ENCODE measurements at places on chromosomes 16 and 17.

- DNase-seq, result no peak
Observed at GRCh38 chr17:33260638-33261037, 32.5 kb downstream of the ASIC2 start.

DNA sequence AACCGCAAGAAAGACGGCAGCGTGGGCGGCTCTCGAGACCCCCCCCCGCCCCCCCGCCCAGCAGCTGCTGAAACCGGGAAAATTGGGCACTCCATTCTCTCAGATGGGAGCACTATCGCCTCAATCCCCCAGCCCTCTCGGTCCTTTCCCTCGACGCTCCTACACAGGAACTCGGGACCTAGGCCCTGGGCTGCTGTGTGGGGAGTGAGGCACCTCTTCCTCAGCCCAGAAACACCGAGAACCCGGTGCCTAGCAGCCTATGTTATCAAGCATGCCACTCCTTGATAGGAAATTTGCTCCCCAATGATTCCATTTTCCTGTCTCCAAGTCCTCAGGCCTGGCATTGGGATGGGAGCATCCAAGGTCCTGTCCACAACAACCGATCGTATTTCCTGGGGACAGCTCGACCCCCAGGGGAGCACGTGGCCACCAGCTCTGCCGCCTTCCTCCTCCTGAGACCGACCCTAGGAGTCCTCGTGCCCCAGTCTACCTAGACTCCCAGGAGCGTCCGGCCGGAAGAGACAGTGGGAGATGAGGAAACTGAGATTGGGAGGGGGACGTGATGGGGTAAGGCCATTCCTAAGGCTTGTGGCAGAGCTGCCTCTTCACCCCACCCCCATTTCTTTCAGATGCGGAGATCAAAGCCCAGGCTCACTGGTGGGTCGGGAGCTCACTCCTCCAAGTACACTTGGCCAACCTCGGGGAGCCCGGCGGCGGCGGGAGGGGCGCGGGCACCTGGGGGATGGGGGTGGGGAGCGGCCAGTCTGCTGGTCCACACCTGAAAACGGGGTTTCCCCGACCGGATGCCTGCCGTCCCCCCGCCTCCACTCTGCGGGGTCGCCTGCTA, 17.5 kb upstream of the CBX8 start:
- DNase-seq, result no peak

- no peak for DNase-seq
Observed at GRCh38 chr16:2229632-2230250, 6.3 kb downstream of the E4F1 start.

GRCh38 chr17:48173191-48173984, 65.8 kb downstream of the SNX11 start:
- DNase-seq, result no peak

DNA sequence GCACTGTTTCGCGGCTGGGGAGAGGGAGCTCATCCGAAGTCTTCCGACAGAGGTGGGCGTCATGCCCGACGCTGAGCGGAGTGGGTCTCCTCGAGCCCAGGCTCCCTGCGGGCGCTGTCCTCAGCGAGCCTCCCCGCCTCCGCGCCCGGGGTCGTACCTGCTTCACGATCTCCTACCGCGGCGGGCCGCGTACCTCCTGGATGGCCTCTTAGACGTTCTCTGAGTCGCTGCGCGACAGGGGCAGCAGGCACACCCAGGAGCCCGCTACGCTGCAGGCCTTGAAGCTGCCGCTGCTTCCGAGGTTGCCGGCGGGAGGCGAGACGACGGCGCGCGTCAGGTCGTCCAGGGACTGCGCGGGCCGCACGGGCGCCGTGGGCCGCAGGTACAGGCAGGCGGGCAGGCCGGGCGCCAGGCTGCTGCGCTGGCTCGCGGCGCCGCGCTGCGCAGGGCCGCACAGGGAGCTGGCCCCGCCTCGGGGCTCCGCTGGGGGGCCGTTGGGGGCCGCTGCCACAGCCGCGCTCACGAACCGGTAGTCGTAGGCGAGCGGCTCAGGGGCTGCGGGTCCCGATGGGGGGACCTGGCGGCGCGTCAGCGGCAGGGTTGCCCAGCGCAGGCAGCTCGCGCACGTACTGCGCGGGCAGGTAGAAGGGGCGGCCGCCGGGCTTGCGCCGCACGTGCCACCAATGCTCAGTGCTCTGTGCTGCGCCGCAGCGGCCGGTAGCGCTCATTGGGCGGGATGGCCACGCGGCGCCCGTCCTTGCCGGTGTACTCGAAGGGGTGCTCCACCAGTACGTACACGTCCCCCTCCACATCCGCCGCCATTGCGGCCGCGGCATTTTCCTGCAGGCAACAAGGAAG, 116.4 kb upstream of the SMURF2 start:
- no peak for DNase-seq

DNA sequence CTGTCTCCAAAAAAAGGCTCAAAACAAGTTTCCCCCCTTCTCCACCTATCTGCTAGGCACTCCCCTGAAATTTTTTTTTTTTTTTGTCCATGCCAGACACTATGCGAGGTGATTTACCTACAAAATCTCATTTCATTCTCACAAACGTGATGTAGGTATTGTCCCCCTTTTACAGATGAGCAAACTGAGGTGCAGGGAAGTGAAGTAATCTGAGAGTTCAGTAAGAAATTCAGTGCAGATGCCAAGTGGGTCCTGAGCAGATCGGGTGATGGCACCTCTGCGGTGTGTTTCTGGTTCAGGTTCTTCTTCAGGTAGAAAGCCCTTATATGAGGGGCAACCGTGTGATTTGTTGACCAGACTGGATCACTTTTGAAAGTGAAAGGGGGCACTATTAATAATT, 9.7 kb downstream of the TBKBP1 start:
- DNase-seq, result no peak

GRCh38 chr16:19745286-19746010, 27.4 kb downstream of the IQCK start:
- no peak for DNase-seq

DNA sequence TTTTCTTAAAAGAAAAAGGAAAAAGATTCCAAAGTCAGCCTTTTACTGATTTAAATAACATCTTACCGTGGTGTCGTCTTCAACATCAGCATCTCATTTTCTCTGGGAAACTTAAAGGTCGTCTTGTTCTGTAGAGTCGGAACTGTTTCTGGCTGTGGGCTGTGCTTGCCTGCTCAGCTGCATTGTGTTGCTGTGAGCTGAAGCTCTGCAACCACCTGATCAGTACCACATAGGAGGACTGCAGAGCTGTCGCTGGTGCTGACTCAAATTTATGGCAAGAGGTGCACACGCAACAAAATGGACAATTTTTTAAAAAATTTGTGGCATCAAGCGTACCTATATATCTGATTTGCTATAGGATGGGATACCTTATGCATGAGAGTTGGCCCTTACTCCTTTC, at the start of gene OMG:
Gene OMG (minus strand): TSS at position 150 of the 400 bp plus-strand sequence. CDS start 908 bp downstream, outside the sequence.
- no peak for DNase-seq

- no peak for DNase-seq
Observed at GRCh38 chr16:89295915-89296314, 78.4 kb downstream of the ZNF778 start.

DNA sequence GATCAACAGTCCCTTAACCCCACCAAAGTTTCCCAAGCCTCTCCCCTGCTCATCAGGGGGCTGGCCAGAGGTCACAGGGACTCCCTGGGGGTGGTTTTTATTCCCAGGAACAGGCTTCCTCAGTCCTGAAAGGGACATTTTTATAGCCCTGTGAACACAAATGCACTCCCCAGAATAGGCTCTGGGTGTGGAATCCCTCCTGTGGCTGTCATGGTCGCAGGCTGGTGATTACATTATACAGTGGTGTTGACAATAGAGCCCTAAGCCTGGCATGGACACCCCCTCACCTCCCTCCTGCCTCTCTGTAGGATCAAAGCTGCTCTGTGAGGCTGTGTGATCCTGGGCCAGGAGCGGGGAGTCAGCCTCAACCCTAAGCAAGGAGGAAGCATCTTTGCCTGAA, 1.4 kb upstream of the CA4 start:
- DNase-seq, result no peak

DNA sequence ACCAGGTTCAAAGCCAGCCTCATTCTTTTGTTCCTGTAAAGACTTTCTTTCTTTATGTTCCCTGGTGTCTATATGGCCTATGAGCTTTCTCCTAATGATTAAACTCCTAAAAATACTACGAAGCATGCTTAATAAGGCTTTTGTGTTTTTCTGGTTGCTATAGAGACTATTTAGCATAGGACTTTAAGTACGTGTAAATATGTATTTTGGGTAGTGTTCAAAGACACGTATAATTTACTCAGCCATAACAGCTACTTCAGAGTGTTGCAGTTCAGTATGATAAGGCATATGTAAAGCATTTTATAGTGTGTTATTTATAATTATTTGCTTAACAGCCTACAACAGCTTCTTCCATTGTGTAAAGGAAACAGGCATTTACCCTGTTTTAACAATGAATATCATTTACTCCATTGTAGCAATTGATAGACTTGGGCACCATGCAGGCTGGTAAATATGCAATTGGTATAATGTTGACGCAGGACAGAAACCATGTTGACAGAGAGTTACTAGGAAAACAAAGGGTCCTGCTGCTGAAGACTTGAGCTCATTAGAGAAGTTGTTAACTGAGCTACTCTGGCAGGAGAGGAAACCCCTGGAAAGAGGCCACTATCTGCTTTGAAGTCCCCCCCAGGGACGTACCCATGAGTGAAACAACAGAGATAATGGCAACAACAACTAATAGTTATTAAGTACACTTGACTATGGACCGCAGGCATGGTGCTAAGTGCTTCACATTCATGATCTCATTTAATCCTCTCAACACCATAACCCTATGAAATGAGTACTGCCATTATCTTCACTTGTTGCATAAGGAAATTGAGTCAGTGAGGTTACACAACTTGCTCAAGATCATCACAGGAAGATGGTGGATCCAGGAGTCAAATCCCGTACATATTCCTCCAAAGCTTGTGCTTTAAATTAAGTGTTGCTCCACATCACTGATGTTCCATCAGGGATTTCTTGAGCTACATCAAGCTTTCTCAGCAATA, 342.2 kb upstream of the DYNLRB2 start:
- no peak for DNase-seq

- DNase-seq, result no peak
Observed at GRCh38 chr17:82175951-82176350, 36.7 kb downstream of the CCDC57 start.

DNA sequence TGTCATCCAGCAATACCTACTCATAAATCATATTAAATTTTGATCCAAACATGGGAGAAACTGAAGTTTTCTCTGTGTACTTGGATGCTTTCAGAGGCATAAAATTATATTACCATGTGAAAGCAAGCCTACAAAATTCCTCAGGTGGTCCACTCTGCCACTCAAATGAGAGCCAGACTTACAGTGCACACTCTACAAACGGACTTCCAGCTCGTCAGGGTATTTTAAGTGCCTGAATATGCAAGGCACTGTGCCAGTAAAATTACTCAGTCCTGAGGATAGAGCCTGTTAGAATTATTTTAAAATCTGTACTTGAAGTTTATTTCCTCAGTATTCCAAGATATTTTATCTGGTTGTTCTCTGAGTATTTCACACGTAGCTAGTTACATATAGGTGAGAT, 54.5 kb downstream of the TENT4B start:
- no peak for DNase-seq

DNA sequence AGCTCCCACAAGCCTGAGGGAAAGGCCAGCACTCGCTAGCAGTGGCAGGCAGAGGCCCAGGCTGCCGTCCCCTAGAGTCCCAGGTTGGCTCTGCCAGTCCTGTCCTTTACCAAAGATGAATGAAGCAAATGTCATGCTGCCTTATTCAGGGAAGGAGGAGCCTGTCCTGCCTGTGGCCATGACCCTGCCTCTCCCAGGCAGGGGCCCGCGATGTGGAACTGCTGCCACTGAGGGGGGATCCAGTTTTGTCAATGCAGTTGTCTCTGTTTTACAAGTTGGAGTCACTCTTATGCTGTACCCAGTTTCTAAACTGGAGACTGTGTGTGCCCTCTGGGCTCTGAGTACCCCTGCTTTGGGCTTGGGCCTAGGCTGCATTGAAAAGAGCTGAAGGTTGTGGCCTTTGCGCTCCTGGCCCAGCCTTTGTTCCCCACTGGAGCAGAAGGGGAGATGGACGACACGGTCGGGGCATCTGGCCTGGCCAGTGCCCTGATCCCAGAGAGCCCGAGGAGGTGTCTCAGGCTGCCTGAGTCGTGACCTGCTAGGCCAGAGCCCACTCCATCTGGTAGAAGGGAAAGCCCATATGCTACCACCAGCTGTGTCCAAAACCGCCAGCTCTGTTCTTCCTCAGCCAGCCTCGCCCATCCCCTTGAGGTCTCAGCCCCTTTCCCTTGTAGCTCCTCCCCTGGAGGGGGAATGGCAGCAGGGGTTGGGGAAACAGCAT, 5.5 kb downstream of the LIMD2 start:
- no peak for DNase-seq

DNA sequence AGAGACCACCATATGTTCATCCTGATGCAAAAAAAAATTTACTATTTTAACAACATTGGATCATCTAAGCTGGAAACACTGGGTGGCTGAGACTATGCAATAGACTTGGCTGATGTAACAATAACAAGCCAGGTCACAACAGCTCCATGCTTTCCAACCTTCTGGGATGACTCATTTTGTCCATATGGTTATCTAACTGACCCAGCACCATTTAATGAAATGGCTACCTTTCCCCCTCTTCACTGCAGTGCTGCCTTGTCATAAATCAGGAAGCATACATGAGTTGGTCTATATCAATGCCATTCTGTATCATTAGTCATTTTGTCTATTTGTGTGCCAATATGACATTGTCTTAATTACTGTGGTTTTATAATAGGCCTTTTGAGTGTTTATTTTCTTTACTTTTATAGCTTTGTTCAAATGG, 217.6 kb upstream of the KCNJ16 start:
- DNase-seq, result no peak

DNA sequence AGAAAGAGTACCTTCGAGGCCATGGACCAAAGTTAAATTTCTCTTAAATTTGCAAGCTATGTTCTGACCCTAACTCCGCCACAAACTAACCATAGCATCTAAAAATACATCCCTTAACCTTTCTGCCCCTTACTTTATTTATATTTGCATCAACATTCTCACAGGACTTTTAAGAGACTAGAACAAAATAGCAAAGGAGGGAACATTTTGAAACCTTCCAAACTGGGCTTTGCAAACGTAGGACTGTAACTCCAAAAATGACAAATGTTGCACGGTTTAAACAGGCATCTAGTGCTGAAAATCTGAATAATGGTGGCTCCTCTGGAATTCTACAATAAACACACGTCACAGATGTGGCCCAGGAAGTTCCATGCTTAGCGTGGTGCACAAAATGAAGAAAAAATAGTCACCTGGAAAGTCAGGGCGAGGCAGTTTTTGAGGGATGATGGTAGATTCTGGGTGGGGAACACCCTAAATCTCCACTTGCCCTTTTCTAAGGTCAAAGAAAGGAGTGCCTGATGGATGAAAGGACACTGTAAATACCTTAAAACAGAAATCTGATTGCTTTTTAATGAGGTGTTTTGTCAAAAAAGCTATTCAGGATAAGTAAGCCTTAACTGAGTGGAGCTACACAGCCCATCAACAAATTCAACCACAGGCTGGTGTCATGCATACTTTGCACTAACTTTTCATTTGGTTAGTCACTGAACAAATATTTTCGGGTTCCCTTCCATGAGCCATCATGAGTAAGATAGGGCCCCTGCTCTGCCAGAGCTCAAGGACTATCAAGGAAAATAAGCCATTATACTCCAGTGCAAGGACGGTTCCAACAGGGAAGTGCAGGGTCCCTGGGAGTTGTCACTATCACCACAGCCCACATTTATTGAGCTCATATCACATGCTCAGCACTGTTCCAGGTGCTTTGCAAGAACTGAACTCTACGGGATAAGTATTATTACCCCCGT, 21.2 kb downstream of the ARHGAP17 start:
- DNase-seq, result no peak
